ENCODE measurements at places on chromosomes 3 and 15. TPM values are rescaled to one million over a fixed set of nuclear protein-coding genes. Genes with fewer than 3 reads are reported as not detected.

Gene IDH2
- 69.9 TPM for total RNA-seq

Gene RHOV
- total RNA-seq = not detected

Gene NKIRAS1
- total RNA-seq = 16.5 TPM

Gene ABTB1
- total RNA-seq = 17.6 TPM

Gene MOBP
- total RNA-seq = not detected

Gene KLHL6
- total RNA-seq = 18.7 TPM

Measured in subcutaneous adipose tissue (tissue), 4 donors.